ENCODE measurements at places on chromosomes 5 and 9.

- peaks cover 16% of the 10 kb centered on the region for H3K36me3 ChIP-seq
- no peak overlapping the region for H3K27ac ChIP-seq
Observed at GRCh38 chr5:98911280-98912040, 17.3 kb downstream of the CHD1 start.

DNA sequence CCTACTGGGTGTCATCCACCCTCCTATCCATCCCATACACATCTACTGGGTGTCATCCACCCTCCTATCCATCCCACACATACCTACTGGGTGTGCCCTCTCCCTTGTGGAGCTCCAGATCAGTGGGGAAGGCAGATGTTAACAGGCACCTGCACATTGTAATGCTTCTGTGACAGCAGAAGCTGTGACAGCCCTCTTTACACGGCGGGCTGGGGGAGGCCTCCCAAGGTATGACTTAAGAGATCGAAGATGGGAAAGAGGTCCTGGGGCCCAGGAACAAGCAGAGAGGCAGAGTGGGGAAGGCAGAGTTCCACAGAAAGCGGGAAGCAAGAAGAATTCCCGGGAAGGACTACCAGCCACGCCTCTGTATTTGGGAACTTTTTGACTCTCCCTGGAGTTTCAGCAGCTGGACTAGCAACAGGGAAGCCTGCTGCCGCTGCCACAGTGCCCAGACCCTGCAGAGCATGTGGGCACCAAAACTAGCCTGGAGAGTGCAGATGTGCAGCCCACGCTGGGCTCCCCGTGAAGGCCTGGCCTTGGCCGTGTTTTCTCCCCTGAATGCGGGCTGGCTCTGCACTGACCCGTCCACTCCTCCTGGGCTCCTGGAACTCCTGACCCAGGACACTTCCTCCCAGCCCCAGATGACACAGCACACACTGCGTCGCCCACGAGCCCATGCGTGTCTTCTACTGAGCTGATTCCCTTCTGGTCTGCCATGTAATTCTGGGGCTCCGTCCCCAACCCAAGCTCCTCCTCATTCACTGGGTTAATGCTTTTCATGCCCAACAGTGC, 9.3 kb downstream of the TOR1A start:
- peaks cover 8% of the 10 kb centered on the region for H3K36me3 ChIP-seq
- no peak overlapping the region for H3K27ac ChIP-seq
- DNase-seq = no peak

DNA sequence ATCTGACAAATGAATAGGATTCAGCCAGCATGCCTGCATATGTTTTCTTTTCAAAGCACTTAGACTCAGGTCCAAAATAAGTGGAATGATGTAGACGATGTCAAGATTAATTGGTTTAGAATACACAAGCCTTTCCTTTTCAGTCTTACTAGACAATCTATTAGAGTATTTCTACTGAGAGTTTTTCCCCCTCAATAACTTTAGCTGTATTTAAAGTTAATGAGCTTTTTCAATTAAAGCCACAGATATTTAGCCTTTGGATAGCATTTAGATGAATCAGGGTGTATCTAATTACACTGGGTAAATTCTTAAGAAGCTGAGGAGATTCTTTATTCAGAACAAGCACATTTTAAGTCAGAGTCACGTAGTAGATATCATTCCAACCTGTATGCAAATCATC, 198.7 kb upstream of the MPDZ start:
- no peaks in the 10 kb centered on the region for H3K36me3 ChIP-seq
- H3K27ac ChIP-seq = no peak overlapping the region
- no peak overlapping the region for H3K4me3 ChIP-seq
- DNase-seq = no peak
- no peaks in the 10 kb centered on the region for H3K27me3 ChIP-seq

DNA sequence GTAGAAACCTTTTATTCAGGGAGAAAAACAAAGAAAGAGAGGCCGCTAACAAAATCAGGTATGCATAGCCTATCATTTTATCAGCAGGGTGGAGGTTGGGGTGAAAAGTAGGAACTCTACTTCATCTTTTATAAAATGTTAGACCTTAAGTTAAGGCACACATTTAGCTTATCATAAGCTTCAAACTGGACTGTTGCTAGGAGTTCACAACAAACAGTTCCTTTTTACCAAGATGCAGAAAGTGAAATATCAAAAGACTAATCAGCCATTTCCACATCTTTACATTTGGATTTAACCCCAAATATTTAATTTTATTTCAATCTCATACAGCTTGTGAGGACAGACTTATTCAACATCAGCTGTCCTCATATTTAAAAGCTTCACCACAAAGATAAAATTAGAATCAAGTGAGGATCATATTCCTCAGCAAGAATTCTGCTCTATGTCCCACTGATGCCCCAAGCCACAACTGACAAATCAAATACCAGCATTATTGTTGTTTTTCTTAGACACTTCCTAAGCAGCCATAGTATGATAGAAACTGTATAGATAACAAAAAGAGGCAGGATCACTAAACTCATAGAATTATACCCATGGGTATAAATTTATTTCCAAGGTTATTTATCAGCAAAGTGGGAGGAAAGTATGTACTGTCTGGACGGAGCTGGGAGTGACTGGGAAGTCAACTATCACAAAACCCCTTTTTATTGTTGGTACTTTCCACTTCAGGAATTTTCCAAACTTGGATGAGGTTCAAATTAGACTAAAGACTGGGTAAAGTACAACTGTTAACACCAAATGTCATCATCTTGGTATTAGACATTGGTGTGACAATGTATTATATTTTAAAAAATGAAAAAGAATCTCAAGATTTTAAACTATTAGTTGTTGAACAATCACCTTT, 29.9 kb upstream of the MYOT start:
- no peak for DNase-seq
- H3K4me3 ChIP-seq = no peak overlapping the region
- H3K27me3 ChIP-seq = no peaks in the 10 kb centered on the region
- no peak overlapping the region for H3K27ac ChIP-seq
- H3K4me1 ChIP-seq = no peaks in the 10 kb centered on the region
- no peaks in the 10 kb centered on the region for H3K36me3 ChIP-seq

GRCh38 chr9:15837079-15837679, 284.3 kb downstream of the CCDC171 start:
- no peaks in the 10 kb centered on the region for H3K4me1 ChIP-seq
- H3K27ac ChIP-seq = no peak overlapping the region
- H3K36me3 ChIP-seq = no peaks in the 10 kb centered on the region
- DNase-seq = peak; percentile 58

- no peak overlapping the region for H3K4me3 ChIP-seq
- DNase-seq = no peak
- no peaks in the 10 kb centered on the region for H3K27me3 ChIP-seq
- H3K36me3 ChIP-seq = no peaks in the 10 kb centered on the region
Observed at GRCh38 chr9:75231167-75231566, 142.9 kb downstream of the OSTF1 start.

DNA sequence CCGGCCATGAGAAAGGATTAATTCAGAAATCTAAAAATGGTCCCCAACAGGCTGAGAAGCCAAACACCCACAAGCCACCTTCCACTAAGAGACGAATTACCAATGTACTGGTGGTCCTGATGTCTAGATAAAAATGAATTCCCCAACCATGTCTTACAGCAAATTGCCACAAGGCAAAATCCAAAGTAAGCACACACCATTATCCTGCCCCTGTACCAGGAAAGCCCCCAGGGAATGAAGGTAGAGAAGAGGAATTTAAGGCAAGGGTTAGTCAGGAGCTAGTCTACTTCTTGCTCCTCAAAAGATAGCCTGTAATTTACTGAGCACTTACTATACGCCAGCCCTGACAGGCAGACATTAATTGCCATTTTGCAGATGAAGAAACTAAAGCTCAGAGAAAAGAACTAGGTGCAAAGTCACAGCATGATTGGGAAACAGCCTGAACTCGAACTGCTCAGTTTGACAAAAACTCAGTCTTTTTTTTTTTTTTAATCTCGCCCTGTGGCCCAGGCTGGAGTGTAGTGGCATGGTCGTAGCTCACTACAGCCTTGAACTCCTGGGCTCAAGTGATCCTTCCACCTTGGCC, 64.3 kb downstream of the RAPGEF1 start:
- no peak for DNase-seq
- no peaks in the 10 kb centered on the region for H3K27me3 ChIP-seq
- H3K4me3 ChIP-seq = no peak overlapping the region
- H3K36me3 ChIP-seq = no peaks in the 10 kb centered on the region
- peak overlapping the region; percentile 95 for H3K27ac ChIP-seq
- peaks cover 36% of the 10 kb centered on the region for H3K4me1 ChIP-seq

DNA sequence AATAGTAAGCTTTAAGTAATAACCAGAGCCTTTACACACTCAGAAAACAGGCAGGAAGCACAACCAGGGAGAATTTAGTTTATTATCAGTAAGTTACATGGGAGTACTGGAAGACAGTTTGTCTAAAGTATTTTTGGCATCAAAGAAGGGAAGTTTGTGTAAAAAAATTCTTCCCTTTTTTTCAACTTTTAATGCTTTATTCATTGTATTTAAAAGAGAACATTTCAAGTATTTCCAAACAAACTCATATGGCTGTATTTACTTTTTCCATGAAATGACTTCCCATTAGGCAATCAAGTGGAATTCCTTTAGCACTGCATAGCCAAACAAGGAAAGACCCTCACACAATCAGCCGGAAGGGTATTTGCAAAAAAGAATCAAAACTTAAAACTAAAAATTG, 26.7 kb downstream of the RNF145 start:
- peaks cover 5% of the 10 kb centered on the region for H3K4me1 ChIP-seq
- no peak overlapping the region for H3K27ac ChIP-seq
- no peak for DNase-seq
- peaks cover 3% of the 10 kb centered on the region for H3K36me3 ChIP-seq

DNA sequence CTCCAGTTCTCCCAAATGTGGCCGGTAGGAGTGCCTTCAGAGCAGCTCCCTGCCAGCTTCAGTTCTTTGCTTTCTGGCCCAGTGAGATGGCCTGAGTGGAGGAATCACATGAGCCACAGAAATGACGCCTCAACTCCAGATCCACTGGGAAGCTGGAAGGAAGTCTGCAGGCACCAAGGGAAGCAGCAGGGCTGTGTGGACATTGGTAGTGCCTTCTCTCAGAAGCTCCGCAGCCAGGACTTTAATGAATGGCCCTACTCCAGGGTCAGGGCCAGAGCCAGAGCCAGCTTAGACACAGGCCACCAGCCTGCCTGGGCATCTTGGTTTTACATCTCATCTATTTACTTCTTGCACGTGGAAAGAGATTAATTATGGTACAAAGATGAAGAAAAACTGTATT, 12.0 kb upstream of the PSMB7 start:
- H3K4me1 ChIP-seq = no peaks in the 10 kb centered on the region
- H3K36me3 ChIP-seq = no peaks in the 10 kb centered on the region
- peaks cover 12% of the 10 kb centered on the region for H3K27me3 ChIP-seq
- DNase-seq = no peak
- no peak overlapping the region for H3K27ac ChIP-seq

DNA sequence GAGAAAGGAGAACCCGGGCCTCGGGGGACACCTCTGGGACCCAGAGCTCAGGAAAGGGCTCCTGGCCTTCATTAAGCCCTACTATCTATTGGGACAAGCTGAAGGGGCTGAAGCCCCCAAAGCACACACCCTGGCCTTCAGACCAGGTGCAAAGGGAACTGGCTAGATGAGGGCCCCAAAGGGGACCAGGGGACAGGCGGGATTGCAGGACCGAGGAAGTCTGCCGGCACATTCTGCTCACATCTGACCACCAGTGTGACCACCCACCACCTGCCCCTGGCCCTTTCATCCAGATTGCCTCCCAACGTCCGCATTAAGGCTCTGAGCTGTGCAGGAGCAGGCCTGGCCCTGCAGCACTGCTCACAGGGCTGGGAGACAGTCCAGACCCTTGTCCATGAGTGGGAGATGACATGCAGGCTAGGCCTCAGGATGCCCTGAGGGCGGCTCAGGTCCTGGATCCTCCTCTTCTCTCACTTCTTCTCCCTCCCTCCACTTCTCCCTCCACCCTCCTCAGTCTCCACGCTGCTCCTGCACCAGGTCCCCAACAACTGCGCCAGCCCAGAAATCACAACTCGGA, 19.2 kb downstream of the PSD2 start:
- DNase-seq = no peak
- no peaks in the 10 kb centered on the region for H3K4me1 ChIP-seq
- H3K4me3 ChIP-seq = no peak overlapping the region
- no peaks in the 10 kb centered on the region for H3K36me3 ChIP-seq
- H3K27me3 ChIP-seq = no peaks in the 10 kb centered on the region
- H3K27ac ChIP-seq = no peak overlapping the region
